CD4-positive, alpha-beta T cell treated with Interleukin-17A for 1 hour (primary cell): ENCODE measurements at places on chromosomes 5 and 9.

- no peak for DNase-seq
These were observed 145.7 kb downstream of the NXNL2 start for GRCh38 chr9:88680505-88681160.

DNA sequence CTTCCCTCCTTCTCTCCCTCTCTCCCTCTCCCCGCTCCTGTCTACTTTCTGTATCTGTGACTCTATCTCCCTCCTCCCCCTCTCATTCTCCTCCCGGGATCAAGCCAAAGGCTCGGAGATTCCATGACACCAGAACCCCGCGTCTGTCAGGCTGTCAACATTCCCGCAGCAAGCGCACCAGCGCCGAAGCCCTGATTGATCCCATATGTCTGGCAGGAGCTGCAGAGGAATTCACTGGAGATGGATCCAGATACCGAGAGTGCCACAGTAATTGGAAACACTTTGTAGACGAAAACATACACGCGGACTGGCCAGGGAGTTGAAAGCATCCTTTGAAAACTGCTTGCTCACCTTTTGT, 300 bp upstream of the SVEP1 start:
- no peak for DNase-seq

- DNase-seq = no peak
These were observed 92.6 kb downstream of the C9orf152 start for GRCh38 chr9:110115341-110115820.

GRCh38 chr9:38195737-38196161, 126.7 kb upstream of the SHB start:
- no peak for DNase-seq

GRCh38 chr5:37710965-37711364, 128.9 kb downstream of the GDNF start:
- DNase-seq = no peak

GRCh38 chr5:176545737-176546509, 3.2 kb upstream of the CDHR2 start:
- no peak for DNase-seq

- no peak for DNase-seq
These were observed 113.3 kb upstream of the RAI14 start for GRCh38 chr5:34542818-34543217.

- no peak for DNase-seq
These were observed 141.7 kb downstream of the FGF1 start for GRCh38 chr5:142544071-142544753.
